Fibroblast of the conjunctiva (primary cell): ENCODE measurements at places on chromosomes 11 and 22.

- no peak for DNase-seq
Measured at GRCh38 chr11:19107125-19107524, 9.8 kb upstream of the ZDHHC13 start.

DNA sequence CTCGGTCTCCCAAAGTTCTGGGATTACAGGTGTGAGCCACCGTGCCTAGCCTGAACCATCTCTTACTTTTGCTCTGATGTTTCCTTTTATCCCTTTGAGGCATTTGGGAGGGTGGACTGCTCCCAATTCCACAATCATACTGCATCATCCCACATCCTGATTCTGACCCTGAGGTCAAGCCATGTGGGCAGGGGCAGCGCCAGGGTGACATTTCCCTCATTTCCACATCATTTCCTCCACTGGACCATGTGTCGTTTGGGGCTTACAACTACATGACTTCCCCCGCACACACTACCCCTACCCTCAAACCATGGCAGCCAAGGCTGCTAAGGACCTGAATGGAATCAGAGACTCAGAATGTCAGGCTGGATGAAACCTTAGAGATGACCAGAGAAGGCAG, 26.4 kb upstream of the ZBTB16 start:
- no peak for DNase-seq

GRCh38 chr11:111735262-111736116, 30.7 kb downstream of the PPP2R1B start:
- peak; percentile 99 for DNase-seq

DNA sequence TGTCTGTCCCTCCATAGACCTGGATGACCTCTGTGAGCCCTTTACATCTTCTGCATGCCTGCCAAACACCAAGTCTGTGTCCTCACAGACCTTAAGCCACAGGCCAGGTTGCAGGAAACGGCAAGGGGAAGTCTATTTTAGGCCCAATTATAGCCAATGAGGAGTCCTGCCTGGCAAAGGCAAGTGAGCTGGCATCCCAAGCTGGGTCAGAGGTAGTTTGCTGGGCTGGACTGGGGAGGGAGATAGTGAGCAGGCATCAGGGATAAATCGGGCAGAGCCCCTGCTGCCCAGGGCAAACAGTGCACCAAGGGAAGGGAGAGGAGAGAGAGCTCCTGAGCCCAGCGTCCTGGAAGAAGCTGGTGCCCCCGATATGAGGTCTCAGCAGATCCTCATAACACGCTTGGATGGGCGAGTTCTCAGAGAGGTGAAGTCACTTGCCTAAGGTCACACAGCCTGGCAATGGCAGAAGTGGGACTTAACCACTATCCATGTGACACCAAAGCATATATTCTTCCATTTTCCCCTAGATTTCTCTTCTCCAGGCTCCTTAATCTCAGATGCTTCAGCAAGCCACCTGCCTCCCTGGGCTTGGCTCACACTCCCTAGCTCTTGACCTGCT, 3.7 kb upstream of the RELT start:
- DNase-seq: no peak

DNA sequence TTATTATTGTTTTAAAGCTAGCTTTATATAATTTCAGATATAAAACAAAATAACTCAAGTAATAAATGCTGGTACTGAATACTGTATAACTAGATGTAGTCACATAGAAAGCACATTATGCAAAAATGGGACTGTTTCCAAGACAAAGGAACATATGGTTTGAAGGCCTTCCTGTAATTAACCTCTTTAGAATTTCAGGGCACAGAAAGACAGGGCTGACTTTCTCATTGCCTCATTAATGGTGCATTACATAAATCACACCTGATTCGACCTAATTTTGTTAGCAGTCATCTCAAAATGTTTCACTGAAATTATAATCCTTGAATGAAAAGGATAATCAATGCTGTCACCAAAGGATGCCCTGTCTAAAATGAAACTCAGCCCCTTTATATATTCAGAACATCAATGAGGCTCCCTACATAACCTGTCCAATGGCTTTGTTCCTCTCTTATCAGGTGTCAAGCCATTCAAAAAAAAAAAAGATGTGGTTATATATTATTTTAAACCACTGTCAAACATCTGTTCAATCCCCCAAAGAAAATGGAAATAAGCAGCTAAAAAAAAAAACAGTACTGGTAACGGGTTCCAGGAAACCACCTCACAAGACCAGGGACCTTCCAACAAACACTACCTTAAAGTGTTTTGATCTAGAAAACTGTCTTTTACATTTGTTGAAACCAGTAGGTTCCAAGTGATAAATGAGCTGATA, 77.4 kb downstream of the FAM168A start:
- DNase-seq: no peak

DNA sequence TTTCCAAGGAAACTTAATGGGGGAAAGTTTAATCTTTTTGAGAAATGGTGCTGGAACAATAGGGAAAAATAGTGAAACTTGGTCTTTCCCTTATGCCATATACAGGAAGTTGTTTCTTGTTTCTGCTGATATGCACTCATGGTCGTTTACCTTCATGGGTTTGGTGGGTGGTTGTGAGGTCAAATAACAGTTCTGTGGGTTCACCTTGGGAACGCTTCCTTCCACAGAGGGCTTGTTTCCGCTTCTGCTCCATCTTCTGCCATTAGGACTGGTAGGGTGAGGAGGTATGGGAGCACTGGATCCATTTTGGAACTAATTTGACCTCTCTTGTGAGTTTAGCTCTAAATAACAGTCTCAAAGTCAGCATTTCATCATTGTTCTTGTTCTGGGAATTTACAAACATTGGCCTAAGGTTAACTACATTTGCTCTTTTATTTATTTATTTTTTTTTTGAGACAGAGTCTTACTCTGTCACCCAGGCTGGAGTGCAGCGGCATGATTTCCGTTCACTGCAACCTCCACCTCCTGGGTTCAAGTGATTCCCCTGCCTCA, 17.6 kb upstream of the RELA start:
- DNase-seq: no peak

DNA sequence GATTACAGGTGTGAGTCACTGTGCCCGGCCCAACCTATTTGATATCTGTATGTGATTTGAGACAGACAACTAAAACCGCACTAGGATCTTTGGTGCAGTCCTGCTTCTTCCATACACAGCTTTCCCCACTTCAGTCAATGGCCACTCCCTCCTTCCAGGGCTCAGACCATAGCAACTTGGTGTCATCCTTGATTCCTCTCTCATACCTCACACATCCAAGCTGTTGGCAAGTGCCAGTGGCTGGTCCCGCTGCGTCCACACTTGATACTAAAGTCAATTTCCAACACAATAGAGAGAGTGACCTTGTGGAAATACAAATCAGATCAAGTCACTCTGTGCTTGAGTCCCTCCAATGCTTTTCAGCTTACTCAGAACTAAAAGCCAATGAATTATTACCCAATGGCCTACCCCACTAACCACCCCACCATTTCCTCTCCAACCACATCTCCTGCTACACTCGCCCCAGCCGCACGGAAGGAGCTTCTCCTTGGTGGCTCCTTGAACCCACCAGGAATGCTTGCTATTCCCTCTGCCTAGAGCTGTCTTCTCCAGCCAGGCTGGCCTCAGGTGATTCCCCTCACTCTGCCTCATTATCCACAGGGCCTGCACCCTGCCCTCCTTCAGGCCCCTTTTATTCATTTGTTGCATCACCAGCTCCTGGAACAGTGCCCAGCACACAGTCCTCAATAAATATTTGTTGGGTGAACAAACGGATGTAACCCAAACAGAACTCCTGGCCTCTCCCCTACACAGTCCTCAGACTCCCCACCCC, 12.9 kb downstream of the ABTB2 start:
- DNase-seq: no peak

GRCh38 chr11:1906611-1907423, 12.7 kb upstream of the TNNT3 start:
- no peak for DNase-seq

- no peak for DNase-seq
Measured at GRCh38 chr11:130832566-130833425, 83.5 kb downstream of the SNX19 start.

DNA sequence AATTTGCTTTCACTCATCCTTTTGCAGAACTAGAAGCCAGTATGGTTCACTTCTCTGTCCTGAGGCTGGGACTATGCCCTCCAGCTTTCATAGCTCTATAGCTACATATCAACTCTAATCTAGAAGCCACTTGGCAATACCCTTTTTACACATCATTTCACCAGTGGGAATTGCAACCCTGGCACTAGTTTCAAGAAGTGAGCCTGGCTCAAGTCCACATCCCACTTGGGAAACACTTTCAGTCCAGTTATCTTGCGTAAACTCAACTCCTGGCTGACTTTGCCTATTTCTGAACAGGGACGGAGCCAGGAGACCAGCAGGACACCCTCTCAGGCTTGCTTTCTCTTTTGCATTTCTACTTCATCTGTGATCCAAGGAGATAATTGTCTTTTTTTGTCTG, 19.9 kb upstream of the FAT3 start:
- DNase-seq: no peak

- DNase-seq: no peak
Measured at GRCh38 chr11:125227151-125227550, 62.6 kb downstream of the PKNOX2 start.

DNA sequence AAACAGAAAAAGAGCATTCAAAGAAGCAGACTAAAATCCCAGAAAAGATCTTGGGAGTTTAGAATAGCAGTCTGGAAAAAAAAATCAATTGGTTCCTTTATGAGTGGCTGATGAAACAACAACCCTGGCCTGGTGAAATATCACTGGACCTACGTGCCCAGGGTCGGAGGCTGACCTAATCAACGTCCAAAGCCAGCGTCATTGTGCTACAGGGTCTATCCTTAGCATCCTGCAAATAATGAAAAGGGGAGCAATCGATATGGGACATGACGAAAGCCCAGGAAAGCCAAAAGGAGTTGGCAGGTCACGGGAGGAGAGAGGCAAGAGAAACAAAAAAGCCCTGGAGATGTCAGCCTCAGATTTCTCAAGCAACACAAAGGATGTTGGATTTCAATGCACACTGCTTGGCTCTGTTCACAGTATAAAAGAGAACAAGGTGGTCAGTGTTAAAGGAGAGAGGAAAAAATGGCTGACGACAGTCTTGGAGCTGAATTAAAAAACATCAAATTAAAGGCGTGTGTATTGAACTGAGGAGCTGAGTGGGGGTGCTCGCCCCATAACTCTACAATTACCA, 148.8 kb downstream of the BLID start:
- no peak for DNase-seq

GRCh38 chr11:32562839-32563599, 20.6 kb upstream of the EIF3M start:
- DNase-seq: no peak
